ENCODE measurements at places on chromosomes 3 and 15.

DNA sequence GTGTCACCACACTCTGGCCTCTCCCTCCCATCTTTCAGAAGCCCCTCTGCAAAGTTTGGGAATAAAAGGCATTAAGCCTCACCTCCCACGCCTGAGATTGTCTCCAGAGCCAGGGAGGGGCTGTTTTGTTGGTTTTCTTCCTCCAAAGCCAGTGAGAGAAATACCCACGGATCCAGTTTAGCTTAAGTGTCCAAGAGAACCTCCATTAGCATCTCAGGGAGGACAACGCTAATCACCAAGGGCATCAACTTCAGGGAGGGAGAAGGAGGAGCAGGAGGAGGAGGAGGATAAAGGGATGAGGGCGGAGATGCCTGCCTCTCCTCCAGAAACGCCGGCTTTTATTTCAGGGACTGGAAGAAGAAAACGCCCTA, 101.6 kb downstream of the SRGAP3 start:
- DNase-seq = no peak

- no peak for DNase-seq
Observed at GRCh38 chr15:68791431-68792283, 29.0 kb downstream of the ANP32A start.

GRCh38 chr15:42836251-42836650, 84.3 kb downstream of the TTBK2 start:
- DNase-seq = no peak

DNA sequence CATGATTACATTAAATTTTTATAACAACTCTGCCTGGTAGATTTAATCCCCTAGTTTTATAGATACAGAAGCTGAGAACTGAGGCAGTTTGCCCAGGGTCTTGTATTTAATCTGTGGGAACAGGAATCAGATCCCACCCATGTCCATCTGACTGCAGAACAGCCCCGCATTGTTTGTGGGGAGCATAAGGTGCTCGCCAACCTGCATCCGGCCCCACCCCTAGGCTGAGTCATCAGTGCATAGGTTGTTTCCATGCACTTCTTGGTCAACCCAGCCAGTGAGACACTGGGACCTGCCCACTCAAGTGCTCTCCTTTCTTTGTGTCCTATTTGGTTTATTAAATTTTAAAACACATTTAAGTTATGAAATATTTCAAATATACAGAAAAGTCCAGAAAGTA, 266.2 kb downstream of the OPA1 start:
- DNase-seq = no peak

- DNase-seq = no peak
Observed at GRCh38 chr3:75631541-75631940, 32.6 kb upstream of the FRG2C start.

- no peak for DNase-seq
Observed at GRCh38 chr15:92947071-92947730, 47.1 kb downstream of the CHD2 start.

DNA sequence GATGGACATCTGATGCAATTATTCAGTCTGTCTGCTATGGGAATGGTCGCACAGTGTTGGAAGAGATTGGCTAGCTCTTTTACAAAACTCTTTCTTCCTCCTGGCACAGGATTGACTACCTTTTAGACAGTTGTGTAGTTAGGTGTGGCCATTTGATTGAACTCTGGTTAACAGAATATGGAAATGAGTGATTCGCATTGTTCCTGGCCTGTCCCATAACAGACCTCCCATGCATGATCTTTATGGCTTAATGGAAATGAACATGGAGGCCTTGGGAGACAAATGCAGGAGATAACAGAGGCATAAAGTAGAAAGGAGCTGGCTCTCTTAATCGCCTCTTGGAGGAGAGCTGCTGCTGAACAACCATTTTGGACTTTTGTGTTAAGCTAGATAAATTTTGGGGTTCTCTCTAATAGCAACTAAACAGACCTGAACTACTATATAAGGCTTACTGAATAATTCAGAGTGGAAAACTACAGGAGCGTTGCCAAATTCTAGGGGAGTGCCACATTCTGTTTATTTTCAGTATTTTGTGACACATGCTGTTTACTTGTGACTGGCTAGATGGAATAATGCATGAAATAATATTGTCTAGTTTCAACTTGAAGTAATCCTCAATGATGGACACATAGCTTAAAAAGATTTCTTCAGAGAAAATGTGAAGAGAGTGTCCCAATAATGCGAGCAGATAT, 357.7 kb upstream of the SGO1 start:
- no peak for DNase-seq

DNA sequence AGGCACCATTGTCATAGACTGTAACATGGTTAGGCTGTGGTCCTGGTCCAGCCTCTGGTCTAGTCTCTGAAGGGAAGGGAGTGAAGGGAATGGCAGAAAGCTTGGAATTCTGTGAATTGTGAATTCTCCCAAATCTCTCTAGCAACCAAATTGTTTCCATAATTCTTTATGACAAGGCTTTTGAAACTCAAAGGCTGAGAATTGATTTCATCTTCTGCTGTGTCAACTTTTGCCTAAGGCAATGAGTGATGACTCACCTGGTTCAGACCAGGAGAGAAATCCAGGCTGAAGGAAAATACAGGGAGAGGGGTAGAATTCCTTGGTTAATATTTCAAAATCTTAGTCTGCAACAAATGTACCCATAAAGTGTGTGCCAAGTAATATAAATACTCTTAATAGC, 82.6 kb upstream of the ADPGK start:
- DNase-seq = no peak

All from right renal cortex interstitium (tissue), 3 donors.